ENCODE measurements at places on chromosomes 13 and 19. TPM values are rescaled to one million over a fixed set of nuclear protein-coding genes. Genes with fewer than 3 reads are reported as not detected.

The LPAR6 gene
- 32.8 TPM for total RNA-seq

The DYRK1B gene
- total RNA-seq, result 23.5 TPM

GRCh38 chr19:49937750-49938381, 8.6 kb upstream of the NUP62 start:
- H3K4me3 ChIP-seq, result no peak overlapping the region
- H3K4me1 ChIP-seq, result peaks cover 13% of the 10 kb centered on the region
- H3K27me3 ChIP-seq, result no peaks in the 10 kb centered on the region
- DNase-seq, result peak; percentile 46
- H3K27ac ChIP-seq, result no peak overlapping the region
- H3K36me3 ChIP-seq, result no peaks in the 10 kb centered on the region

DNA sequence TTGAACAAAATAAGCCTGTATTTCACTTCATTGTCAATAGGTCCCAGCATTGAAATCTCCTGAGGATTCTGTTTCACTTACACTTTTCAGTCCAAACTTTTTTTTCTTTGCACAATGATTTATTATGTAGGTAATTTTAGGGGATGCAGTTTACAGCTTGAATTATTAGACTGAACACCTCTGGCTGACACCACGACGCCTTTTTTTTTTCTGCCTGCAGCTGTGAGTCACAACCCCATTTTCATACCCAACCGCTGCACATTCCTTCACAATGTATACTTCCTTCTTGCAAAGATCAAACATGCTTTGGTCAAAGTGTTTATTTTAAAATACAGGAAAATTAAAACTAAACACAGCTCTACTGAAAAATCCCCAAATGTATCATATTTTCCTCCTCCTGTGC, 11.4 kb downstream of the ZIC2 start:
- no peak overlapping the region for H3K27ac ChIP-seq
- no peak for DNase-seq
- H3K36me3 ChIP-seq, result no peaks in the 10 kb centered on the region
- no peak overlapping the region for H3K4me3 ChIP-seq
- peaks cover 96% of the 10 kb centered on the region for H3K27me3 ChIP-seq
- H3K4me1 ChIP-seq, result peaks cover 25% of the 10 kb centered on the region

- H3K36me3 ChIP-seq, result peaks cover 7% of the 10 kb centered on the region
- no peak overlapping the region for H3K4me3 ChIP-seq
- no peaks in the 10 kb centered on the region for H3K27me3 ChIP-seq
Measured at GRCh38 chr13:20073775-20074174, 87.1 kb downstream of the GJA3 start.

GRCh38 chr13:106083620-106084350, 451.7 kb downstream of the EFNB2 start:
- no peak for DNase-seq
- no peaks in the 10 kb centered on the region for H3K4me1 ChIP-seq
- H3K27ac ChIP-seq, result no peak overlapping the region
- H3K36me3 ChIP-seq, result no peaks in the 10 kb centered on the region

DNA sequence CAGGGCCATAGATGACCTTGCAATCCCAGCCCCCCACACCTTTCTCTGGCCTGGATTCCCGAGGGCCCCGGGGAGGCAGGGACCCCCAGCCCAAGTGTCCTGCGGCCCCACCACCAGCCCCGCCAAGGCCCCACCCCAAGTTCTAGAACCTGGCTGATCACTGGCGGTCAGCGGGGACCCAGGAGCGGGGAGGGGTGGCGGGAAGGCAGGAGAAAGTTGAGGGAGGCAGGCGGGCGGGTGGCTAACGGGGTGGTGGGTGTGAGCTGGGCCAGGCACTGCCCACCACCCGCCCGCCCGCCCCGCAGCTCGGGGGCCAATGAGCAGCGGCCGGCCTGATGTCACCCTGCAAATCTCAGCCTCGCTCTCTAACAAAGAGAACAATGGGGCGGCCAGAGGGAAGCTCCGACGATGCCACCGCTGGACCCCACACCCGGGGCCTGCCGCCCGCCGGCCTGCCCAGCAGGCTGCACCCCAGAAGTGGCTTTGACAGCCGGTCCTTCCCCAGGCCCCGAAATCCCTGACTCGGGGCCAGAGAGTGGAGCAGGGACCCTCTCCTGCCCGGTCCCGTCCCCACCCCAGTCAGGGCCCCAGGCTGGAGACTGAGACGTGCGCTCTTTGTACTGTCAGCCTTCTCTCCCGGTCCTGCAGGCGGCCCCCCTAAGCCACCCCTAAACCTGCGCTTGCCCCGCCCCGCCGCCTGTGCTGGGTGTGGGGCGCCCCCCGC, 1.6 kb downstream of the MEX3D start:
- no peak for DNase-seq
- peaks cover 5% of the 10 kb centered on the region for H3K4me1 ChIP-seq

DNA sequence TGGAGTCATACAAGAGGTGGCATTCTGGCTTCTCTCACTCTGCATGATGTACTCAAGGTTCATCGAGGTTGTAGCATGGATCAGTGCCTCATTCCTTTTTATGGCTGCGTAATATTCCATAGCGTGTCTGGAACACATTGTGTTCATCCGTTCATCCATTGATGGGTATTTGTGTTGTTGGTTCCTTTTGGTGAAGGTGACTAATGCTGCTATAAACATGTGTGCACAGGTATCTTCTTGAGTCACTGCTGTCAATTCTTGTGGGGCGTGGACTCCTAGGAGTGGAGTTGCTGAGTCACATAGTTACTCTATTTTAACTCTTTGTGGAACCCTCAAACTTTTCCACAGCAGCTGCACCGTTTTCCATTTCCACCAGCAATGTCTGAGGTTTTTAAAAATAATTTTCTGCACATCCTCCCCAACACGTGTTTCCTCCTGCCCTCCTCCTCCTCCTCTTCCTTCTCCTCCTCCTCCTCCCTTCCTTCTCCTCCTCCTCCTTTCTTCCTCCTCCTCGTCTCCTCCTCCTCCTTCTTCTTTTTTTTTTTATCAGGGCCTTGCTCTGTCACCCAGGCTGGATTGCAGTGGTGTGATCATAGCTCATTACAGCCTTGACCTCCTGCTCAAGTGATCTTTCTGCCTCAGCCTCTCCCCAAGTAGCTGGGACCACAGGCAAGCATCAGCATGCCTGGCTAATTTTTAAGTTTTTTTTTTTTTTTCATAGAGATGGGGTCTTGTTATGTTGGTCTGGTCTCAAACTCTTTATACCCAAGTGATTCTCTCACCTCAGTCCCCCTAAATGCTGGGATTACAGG, 2.0 kb upstream of the TMEM221 start:
- H3K27ac ChIP-seq, result no peak overlapping the region
- no peaks in the 10 kb centered on the region for H3K4me1 ChIP-seq
- no peak overlapping the region for H3K4me3 ChIP-seq

GRCh38 chr13:50396001-50396400, 380.8 kb downstream of the KCNRG start:
- no peaks in the 10 kb centered on the region for H3K36me3 ChIP-seq
- no peak for DNase-seq
- H3K4me3 ChIP-seq, result no peak overlapping the region
- no peaks in the 10 kb centered on the region for H3K27me3 ChIP-seq
- no peaks in the 10 kb centered on the region for H3K4me1 ChIP-seq
- no peak overlapping the region for H3K27ac ChIP-seq

- no peak for DNase-seq
- no peak overlapping the region for H3K27ac ChIP-seq
- H3K4me3 ChIP-seq, result no peak overlapping the region
- H3K36me3 ChIP-seq, result no peaks in the 10 kb centered on the region
Measured at GRCh38 chr19:32289566-32290210, 55.7 kb upstream of the ZNF507 start.

The NLRP11 gene
- total RNA-seq, result not detected

DNA sequence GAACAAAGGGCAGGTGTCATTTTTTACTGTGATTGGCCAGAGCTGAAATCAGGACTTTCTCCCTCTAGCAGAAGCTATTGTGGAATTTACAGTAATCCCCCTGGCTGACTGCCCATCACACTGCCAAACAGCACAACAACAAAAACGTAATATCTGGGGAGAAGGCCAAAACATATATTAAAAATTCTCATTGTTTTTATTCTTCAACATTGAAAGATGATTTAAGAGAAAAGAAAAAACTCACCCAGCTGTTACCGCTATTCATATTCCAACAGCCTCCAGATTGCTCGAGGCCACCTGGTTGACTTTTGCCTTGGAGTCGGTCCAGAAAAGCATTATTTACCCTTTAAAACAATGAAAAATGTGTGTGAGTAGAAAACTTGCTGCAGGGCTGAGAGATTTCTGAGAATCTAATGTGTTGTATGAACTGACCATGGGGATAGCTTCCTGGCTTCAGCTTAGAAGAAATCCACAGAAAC, 97.2 kb downstream of the EPSTI1 start:
- H3K27ac ChIP-seq, result no peak overlapping the region
- H3K27me3 ChIP-seq, result no peaks in the 10 kb centered on the region
- H3K4me1 ChIP-seq, result no peaks in the 10 kb centered on the region

The KLK10 gene
- not detected for total RNA-seq

The GSX1 gene
- not detected for total RNA-seq

DNA sequence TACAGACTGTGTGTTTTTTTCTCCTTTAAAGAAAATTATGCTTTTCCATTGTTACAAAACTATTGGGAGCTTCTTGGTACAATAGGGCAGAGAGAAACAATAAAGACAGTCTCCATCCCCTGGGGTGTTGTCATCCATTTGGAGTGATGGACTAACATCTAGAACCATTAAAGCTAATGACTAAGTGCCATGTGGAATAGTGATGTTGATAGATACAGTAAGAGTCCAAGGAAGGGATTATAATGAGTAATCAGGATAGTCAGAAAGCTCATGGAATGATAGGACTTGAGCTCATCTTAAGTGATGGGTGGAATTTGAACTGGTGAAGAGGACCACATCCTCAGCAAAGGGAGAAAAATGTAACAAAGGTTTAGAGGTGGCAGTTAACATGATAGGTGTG, 24.1 kb upstream of the FRY start:
- H3K36me3 ChIP-seq, result no peaks in the 10 kb centered on the region
- no peak overlapping the region for H3K4me3 ChIP-seq
- H3K4me1 ChIP-seq, result no peaks in the 10 kb centered on the region
- no peaks in the 10 kb centered on the region for H3K27me3 ChIP-seq
- H3K27ac ChIP-seq, result no peak overlapping the region

DNA sequence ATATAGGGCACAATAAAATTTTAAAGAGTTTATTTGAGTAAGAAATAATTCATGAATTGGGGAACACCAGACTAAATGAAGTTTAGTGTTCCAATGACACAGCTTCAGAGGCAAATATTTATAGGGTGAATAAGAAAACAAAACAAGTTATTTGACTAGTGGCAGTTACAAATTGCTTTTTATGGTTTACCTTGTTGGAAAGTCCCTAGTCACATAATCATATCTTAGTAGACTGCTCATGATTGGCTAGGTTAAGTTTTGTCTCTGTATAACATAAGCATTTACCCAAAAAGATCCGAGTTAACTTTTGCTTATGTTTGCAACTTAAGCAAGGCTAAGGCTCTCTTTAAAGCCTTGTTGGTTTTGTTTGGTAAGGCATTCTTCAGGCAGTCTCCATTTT, 224.7 kb upstream of the MIR17HG start:
- no peaks in the 10 kb centered on the region for H3K36me3 ChIP-seq
- DNase-seq, result no peak
- no peaks in the 10 kb centered on the region for H3K27me3 ChIP-seq
- H3K27ac ChIP-seq, result no peak overlapping the region
- H3K4me1 ChIP-seq, result no peaks in the 10 kb centered on the region

The ZNF541 gene
- total RNA-seq, result 1.5 TPM

- no peaks in the 10 kb centered on the region for H3K27me3 ChIP-seq
- no peak overlapping the region for H3K27ac ChIP-seq
- no peak overlapping the region for H3K4me3 ChIP-seq
- no peak for DNase-seq
- H3K36me3 ChIP-seq, result no peaks in the 10 kb centered on the region
Measured at GRCh38 chr19:24140099-24140498, 53.1 kb downstream of the ZNF254 start.

The ZNF563 gene
- total RNA-seq, result 2.8 TPM

The ZNF577 gene
- total RNA-seq, result 7.7 TPM

All from naive thymus-derived CD4-positive, alpha-beta T cell (primary cell).